ENCODE measurements at places on chromosomes 5 and 9.

GRCh38 chr5:69512740-69513260 is 20.2 kb downstream of the OCLN start:
- DNase-seq = peak; percentile 81

- DNase-seq = peak; percentile 63
Observed at GRCh38 chr5:43305948-43306565, 7.2 kb downstream of the HMGCS1 start.

- no peak for DNase-seq
Observed at GRCh38 chr9:89770531-89771174, 165.8 kb downstream of the GADD45G start.

- no peak for DNase-seq
Observed at GRCh38 chr5:34552686-34553085, 103.4 kb upstream of the RAI14 start.

DNA sequence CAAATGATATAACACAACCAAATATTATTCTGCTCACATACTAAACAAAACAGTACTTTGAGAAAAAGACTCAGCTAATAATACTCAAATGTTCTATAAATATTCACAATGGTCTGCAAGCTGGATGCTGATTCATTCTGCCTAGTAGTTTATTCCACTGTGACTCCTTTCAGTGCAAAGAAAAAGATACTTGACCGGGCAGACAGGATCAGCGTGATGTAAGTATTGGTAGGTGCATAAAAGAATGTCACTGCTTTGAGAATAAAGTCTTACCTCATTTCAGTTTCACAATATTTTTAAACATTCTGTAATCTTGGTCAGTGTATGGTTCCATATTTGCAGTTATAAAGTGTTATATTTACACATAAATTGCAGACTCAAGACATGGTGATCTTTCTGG is 223.0 kb upstream of the NUDT12 start:
- peak; percentile 27 for DNase-seq
